ENCODE measurements at places on chromosomes 3 and 15.
A peak's percentile ranks its signal among the peaks of the same experiment; 100 is the strongest.

DNA sequence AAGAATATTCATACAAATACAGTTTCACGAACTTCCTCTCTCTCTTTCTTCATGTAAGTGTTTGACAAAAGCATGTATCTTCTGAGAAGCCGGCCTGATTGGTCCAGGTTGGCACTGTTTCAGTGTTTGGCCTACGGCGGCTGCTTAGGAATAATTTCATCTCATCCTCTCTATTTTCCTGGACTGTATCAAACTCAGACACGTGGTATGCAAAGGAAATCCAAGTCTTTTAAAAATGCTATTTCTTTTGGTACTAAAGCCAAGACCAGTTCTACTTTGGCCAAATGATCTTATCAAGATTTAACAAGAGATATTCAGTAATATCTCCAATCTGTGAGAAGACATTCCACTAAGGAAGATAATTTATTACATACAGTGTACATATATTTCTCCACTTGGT, 152.8 kb downstream of the TIGIT start:
- DNase-seq = no peak

DNA sequence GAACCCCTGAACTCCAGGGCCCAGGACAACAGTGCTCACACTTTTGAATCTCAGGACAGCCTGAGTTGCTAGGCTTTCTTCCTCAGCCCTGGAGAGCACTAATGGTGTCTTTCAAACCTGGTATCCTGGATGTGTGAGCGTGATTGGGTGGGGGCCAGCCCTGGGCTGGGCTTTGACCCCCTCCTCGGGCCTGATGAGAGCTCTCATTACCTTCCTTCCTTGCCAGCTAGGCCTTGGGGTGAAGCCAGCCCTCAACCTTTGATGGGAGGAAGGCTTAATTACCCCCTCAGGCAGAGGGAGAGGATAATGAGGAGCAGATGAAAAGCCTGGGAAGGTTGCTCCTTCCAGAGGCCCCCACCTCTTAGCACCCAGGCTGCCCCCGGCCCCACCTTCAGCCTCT, 31.1 kb upstream of the INSYN1 start:
- DNase-seq = peak; percentile 87

- DNase-seq = no peak
Measured at GRCh38 chr3:107201146-107201545, 176.1 kb upstream of the CCDC54 start.

DNA sequence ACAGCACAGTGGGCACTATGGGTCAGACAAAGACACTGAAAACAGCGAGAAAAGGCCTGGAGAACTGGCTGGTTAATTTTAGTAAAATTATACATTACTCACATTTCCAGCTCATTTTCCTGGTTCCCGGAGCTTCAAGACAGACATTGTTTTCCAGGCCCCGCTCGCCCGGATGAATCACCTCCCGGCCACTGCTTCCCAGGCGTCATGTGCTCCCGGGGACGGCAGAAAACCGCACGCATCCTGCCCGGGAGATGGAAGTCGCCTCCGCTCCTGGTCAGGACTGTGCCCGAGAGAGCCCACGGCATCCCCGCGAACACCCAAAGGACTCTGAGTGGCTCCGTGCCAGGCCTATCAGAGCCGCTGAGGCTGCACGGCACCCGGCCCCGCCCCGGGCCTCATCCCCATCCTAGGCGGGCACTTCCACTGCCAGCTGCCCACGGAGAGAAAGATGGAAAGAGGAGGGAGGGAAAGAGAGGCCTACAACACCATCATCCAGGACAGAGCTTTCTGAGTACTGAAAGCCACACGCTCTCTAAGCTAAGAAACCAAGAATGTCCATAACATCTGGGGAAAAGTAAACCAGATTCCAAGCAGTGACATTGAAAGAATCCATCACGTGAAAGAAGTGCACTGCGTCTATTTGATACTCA, 75.1 kb downstream of the VGLL4 start:
- DNase-seq = no peak

DNA sequence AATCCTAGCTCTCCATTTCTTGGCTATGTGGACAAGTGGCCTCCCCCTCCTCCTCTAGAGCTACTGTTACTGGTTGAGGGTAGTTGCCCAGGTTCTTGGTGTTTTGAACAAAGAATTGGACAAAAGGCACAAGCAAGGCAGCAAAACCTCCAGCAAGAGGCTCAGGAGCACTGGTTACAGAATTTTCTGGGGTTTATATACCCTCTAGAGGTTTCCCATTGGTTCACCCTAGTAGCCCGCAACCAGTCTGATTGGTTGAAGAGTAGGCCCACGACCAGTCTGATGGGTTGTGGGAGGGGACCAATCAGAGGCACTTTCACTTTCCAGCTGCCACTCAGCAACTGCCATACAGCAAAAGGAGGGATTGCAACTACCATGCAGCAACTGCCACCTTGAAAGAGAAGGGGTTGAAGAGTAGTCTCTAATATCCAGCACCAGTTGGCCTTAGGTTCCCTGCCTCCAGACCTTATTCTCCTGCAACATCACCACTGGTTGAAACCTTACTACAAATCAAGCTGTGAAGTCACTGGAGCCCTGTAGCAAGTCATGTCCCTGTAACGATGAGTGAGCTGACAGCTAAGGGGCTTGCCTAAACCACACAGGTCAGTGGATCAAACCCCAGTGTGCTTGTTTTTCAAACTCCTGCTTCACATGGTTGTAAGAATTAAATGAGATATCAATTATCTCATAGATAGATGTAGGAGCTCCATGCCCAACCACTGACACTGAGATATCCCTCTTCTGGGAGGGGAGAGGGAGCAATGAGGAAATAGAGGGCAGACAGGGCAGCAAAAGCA, 2.9 kb upstream of the C15orf39 start:
- DNase-seq = no peak

GRCh38 chr3:197953881-197954280, 3.9 kb downstream of the RPL35A start:
- no peak for DNase-seq

- peak; percentile 58 for DNase-seq
Measured at GRCh38 chr3:4980229-4981203, 1.3 kb downstream of the BHLHE40 start.

- no peak for DNase-seq
Measured at GRCh38 chr15:80815106-80815505, 35.9 kb downstream of the CEMIP start.

- peak; percentile 10 for DNase-seq
Measured at GRCh38 chr3:194756791-194757325, 71.2 kb downstream of the FAM43A start.

GRCh38 chr3:134804508-134805480, 9.7 kb downstream of the EPHB1 start:
- DNase-seq = no peak

DNA sequence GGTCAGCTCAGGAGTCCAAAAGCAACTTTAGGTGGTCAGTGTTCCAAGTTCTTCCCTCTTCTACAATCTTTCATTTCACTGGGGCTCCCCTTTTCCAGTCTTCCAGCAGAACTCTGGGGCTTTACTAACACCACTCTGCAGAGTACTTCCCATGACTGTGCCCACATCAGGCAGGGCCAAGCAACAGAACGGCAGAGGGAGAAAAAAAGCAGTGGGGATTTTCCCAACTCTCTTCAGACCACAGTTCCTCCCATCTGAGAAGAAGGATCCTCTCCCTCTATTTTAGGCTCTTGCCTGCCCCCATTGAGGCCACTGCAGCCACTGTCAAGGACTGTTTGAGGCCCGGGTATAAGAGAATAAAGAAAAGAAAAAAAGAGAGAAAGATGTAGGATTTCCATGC, 70.7 kb downstream of the TTBK2 start:
- no peak for DNase-seq

GRCh38 chr15:79025802-79026201, 64.8 kb downstream of the RASGRF1 start:
- DNase-seq = no peak

- DNase-seq = no peak
Measured at GRCh38 chr3:138408751-138409570, 25.5 kb upstream of the ESYT3 start.

DNA sequence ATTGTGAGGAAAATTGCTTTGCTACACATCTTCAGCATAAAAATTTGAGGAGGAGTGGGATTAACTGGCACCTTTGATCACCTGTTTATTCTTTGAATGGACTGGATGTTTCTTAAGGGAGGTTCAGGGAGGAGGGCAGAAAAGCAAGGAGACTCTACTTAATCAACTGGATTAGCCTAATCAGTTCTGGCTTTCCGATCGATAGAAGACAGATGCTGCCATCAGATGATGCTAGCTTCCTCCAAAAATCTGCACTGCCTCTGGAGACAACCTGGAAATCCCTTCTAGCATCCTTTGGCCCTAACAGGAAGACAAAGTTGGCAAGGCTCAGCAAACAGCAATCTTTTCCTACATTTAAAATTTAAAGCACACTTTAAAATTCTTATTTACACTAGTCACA, 197.8 kb downstream of the EBLN2 start:
- DNase-seq = no peak

DNA sequence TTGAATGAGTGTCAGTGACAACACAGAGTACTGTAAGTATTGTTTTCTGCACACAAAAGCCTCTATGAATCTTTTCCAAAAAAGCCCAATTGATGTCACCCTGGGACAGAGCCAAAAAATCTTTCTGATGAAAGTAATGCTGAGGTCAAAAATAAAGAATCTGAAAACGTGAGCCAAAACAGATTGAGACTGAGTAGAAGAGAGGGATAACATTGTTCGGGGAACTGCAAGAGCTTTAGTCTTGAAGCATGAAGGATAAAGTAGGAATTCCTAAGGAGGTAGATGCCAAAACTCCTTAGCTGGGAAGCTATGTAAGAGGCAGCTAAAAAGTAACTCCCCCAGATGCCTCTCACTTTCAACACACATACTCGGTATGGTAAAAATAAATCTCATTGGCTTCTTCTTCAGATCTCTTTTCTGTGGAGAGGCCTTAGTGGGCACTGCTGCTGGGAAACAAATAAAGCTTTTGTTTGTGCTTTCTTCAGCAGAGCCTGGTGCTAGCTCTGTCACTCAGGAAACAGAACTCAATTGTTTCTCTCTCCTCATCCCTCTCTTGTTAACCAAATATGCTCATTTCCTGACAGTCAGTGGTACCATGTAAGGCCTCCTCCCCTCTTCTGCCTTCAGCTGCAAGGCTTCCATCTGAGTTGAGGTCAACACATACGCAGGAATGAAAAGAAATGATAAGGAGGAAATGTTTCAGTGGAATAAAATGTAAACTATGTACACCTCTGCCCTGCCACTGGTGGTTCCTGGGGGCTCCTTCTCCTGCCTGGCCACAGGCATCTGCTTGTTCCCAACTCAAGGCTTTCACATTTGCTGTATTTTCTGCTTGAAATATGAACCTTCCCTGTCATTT, 58.1 kb downstream of the CD200 start:
- DNase-seq = peak; percentile 19

GRCh38 chr3:99483841-99484240, 154.6 kb upstream of the COL8A1 start:
- no peak for DNase-seq

- DNase-seq = no peak
Measured at GRCh38 chr15:34951993-34952392, 17.5 kb downstream of the AQR start.

DNA sequence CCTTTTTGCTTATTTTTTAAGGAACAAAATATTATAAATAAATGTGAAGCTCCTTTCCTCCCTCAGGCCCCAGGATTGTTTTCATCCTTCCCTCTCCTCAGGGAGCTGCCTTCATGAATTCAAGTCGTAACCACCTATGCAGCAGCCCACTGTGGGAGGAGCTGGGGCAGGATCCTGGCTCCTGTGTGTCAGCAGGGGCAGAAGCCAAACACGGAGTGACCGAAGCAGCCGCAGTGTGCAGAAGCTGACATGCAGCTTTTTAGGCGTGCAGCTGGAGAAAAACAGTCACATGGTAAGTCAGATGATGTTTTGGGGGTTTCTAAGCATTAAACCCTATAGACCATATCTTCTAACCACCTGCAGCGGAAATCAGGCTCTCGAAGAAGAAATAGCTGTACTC, 231.3 kb downstream of the OCA2 start:
- no peak for DNase-seq

DNA sequence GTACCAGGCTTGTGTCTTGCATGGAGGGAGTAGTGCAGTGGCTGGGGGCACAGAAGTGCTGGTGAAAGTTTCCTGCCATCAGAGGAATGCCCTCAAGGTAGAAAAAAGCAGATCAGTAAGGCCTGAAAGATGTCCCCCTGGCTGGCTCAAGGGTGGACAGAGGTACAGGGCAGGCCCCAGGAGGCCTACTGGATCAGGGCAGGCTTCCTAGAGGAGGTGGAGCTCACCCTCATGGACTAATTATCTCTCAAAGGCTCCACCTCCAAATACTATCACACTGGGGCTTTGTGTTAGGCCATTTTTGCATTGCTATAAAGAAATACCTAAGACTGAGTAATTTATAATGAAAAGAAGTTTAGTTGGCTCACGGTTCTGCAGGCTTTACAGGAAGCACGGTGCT, 7.8 kb downstream of the SPSB4 start:
- no peak for DNase-seq

- no peak for DNase-seq
Measured at GRCh38 chr3:15769256-15769915, 28.4 kb downstream of the ANKRD28 start.

DNA sequence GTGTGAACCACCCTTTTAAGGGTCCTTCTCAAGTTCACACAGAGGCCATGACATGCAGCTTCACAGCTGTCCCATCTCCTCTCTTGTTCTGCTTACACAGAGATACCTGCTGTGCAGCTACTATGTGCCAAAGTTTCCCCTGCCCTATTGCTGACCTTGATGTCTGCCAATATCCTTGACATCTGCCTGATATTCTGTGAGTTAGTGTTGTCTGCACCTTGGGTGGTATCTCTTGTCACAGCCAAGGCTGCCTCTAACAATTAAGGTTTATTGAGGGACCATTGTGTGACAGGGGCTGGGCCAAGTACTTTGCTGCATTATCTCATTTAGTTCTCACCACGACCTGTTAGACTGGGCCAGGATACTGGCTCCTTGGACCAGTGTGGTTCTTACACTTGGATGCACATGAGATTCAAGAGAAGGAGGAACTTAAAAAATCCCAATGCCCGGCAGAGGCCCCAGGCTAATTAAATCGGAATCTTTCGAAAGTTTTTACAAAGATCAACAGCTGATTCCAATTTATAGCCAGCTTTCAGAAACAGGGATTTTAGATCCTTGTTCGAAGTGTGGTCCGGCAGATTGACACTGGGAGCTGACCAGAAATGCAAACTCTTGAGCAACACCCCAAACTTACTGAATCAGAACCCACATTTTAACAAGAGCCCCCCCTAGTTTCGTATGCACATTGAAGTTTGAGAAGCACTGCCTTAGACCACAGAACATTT, 178.6 kb downstream of the SATB1 start:
- no peak for DNase-seq

DNA sequence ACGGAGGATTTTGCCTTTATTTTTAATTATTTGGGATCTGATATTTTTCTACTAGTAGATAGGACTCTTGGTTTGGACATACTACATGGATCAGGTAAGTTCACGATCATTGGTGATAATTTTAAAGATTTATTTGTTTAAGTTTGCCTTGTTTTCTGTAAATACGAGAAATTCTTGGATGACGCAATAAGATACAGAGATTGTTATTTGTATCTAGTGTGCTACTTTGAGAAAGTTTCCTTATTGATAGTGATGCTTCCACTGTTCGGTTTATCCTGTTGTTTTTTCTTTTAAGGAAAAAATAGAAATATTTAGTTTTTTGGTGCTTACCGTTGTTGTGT, 577 bp downstream of the CHD2 start:
- DNase-seq = no peak

- no peak for DNase-seq
Measured at GRCh38 chr3:136960838-136961836, 3.4 kb downstream of the IL20RB start.
